ENCODE measurements at places on chromosomes 1 and 21.
A peak's percentile ranks its signal among the peaks of the same experiment; 100 is the strongest.

GRCh38 chr1:2801046-2801445 is 447 bp downstream of the TTC34 start:
- no peak for DNase-seq

DNA sequence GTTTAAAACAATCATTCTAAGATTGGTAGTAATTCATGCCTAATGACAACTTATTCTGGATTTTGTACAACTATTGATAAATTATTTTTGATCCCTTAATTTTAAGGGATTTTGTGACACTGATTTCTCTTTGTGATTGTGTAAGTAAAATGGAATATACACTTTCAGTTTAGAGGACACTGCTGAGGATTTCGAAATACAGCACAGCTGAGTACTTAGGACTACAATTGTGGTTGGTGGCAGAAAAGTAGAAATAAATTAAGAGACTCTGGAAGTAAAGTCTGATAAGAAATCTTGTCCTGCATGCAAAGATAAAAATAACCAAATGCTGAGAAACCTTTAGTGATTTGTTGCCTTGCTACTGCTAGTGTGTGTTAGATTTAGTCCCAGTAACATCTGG is 40.0 kb downstream of the TYW3 start:
- DNase-seq: no peak

GRCh38 chr1:162197615-162198421 is 128.3 kb downstream of the NOS1AP start:
- DNase-seq: no peak

DNA sequence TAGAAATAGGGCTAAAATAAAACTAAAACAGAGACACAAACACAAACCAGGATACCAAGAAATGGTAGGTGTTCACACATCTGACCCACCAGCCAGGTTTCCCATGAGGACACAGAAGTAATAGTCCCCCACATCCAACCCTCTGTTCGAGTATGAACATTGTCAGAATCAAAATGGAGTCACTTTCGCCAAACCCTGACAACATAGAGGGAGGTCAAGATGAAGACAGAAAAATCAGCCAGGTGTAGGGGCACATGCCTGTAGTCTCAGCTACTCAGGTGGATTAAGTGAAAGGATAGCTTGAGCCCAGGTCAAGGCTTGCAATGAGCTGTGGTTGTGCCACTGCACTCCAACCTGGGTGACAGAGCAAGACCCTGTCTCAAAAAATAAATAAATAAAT is 3.8 kb downstream of the UBE2G2 start:
- DNase-seq: no peak

DNA sequence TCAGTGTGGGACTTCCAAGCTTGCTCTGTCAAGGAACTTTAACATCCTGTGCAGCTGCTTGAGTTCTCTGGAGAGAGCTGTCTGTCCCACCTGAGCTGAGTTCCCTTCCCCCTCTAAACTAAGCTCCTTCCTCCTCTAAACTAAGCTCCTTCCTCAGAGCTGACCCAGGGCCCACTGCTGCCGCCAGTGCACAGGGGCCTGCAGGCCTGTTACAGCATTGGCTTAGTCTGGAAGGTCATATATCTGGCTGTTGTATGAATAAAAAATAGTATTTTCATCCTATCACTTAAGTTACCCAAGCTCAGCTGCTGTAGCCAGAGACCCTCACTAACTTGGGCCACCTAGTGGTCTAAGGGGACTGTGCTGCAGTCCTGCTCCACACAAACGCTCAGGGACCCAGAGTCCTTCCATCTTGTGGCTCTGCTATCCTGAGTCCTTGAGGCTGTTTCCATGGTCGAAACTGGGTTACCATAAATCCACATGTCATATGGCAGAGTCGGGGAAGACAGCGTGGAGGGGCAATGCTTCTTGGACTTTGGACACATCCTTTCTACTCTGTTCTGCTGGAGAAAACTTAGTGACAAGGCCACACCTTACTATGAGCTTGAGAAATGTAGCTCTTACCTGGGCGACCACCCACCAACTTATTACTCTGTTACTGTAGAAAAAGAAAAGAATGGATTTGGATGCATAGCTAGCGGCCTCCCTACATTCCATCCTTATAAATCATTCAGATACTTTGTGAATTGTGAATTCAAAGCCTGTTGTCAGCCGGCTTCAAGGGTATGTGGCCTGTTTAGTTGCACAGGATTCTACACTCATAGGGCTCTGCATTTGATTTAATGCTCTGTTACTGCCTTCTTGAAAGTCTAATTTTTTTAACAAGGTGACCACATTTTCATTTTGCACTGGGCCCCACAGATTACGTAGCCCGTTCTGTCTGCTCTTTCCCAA is 71.4 kb upstream of the GCLM start:
- no peak for DNase-seq

- DNase-seq: no peak
Measured at GRCh38 chr1:219121679-219122078, 52.0 kb upstream of the LYPLAL1 start.

DNA sequence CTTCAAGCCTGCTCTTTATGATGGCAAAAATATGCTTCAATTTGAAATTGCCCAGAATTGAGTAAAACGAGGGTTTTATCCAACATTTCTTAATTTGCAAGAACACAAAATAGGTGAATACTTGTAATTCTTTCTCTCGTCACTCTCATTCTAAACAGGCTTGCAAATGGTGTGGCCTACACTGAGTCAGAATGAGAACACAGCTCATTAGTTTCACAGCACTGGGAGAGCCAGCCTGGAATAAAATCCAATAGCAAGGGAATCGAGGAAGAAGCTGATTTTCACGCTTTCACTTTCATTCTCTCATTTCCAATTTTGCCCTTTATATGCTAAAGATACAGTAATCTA is 537.5 kb downstream of the LTN1 start:
- DNase-seq: no peak

DNA sequence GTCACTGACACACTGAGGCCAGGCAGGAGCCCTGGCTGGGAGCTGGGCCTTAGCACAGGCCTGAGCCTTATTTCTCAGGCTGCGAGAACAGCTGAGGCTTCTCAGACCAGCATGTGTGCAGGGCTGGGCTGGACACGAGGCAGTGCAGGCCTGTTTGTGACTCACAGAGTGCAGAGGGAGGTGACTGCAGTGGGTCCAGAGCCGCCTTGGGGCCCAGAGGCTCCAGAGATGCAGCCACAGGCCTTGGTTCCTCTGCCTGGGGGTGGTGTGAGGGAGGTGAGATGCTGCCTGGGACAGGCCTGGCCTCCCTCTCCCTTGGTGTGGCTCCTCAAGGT is 61.2 kb upstream of the ETV3 start:
- DNase-seq: no peak

- no peak for DNase-seq
Measured at GRCh38 chr1:198019126-198019525, 102.0 kb downstream of the LHX9 start.

- no peak for DNase-seq
Measured at GRCh38 chr1:244080343-244080929, 29.4 kb downstream of the ZBTB18 start.

DNA sequence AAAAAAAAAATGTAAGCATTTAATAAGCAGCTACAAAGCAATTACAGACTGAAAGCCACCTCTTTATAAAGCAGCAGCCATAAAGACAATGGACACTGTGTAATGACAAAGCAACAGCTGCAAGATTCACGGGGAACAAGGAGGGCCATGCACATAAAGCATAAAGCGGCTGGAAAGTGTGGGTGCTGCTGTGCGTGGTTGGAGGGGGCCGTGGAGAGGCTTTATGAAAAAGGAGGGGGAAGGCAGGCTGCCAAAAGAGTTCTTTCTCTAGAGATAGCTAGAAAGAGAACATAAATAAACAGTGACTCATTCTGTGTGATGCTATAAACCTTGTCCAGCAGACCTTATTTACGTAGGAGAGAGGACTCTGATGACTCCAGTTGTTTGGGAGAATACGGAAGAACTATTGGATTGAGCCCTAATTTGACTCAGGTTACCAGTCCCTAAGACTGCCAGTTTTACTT is 49.3 kb downstream of the ADAMTS1 start:
- DNase-seq: no peak

- no peak for DNase-seq
Measured at GRCh38 chr1:54254055-54254454, 54.1 kb downstream of the MRPL37 start.

- DNase-seq: no peak
Measured at GRCh38 chr1:156460525-156460924, 40.0 kb downstream of the MEF2D start.

GRCh38 chr1:4430406-4431365 is 223.7 kb upstream of the AJAP1 start:
- DNase-seq: no peak

GRCh38 chr1:225888898-225889601 is at the start of gene LEFTY1:
TSS of gene LEFTY1 (minus strand) at chr1:225889146. CDS start at chr1:225889066, 80 bp downstream.
- DNase-seq: no peak

GRCh38 chr1:204461331-204462228 is 33.0 kb downstream of the PIK3C2B start:
- DNase-seq: peak; percentile 12

Data from T-cell (primary cell).